GM20000 (cell line): ENCODE measurements at places on chromosomes 13 and 19.

GRCh38 chr19:53004242-53004641 lies 9.5 kb upstream of the ERVV-1 start:
- no peak for DNase-seq

GRCh38 chr13:33139780-33140535 lies 123.7 kb downstream of the KL start:
- no peak for DNase-seq

GRCh38 chr19:1860042-1860775 lies 3.2 kb downstream of the KLF16 start:
- DNase-seq = no peak

GRCh38 chr13:44293908-44294735 lies 79.5 kb upstream of the SERP2 start:
- no peak for DNase-seq

- no peak for DNase-seq
Measured at GRCh38 chr19:16756649-16757048, 37.0 kb downstream of the NWD1 start.

GRCh38 chr13:113155201-113155600 lies 3.2 kb upstream of the PROZ start:
- no peak for DNase-seq

DNA sequence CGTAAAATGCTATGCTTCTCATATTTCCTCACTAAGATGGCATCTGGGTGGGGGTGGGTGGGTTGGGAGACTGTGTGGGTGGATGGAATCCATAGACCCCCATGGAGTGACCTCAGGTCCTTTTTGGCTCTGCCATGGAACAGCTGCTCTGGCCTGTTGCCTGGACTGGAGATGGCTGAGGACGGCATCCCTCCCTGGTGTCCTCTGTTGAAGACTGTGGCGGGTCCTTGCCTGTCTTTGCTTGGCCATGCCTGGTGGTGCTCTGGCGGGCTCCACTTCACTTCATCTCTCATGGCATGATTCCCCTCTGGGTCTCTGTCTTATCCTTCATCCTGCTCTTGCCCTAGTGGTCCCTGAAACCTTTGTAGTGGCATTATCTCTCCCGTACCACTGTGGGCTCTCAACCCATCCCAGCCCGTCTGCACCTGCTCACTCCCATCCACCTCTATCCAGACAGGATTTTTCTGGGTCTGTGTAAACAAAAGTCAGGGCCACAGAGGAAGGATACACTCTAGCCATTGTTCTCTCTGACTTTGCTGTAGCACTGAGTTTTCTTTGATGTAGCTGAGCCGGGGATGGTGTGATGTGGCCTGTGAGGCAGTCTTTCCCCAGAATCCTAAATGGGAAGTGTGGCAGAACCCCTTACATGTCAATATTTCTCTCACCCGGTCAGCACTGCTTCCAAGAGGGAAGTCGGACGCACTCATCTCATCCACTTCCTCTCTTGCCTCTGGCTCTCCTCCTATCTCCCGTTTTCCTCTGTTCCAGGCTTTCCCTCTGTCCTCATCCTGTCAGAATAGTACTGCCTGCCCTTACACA lies 36.1 kb downstream of the WDFY2 start:
- DNase-seq = no peak

DNA sequence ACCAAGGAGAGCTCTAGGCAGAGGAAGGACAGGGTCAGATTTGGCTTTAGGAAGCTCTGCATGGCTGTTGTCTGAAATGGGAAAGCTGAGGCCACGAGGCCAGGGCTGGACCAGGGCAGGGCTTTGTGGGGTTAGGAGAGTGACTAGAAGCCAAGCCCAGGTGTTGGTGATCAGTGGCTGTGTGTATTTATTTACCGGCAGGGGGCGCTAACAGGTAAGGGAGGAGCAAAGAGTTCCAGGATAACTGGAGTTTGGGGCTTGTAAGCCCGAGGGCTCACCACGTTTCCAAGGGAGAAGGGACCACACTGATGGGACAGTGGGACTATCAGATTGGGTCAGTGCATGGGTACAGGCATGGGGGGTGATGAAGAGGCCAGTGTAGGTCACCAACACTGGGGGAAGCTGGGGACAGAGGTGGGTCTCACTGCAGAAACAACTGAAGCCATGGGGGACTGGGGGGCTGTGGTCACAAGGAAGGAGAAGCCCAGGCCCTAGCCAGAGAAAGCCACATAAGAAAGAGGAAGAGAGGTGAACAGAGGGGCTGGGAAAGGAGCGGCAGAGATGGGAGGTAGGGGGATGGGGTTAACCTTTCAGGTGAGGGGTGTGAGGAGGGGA lies 3.9 kb downstream of the TMEM147 start:
- peak; percentile 84 for DNase-seq

DNA sequence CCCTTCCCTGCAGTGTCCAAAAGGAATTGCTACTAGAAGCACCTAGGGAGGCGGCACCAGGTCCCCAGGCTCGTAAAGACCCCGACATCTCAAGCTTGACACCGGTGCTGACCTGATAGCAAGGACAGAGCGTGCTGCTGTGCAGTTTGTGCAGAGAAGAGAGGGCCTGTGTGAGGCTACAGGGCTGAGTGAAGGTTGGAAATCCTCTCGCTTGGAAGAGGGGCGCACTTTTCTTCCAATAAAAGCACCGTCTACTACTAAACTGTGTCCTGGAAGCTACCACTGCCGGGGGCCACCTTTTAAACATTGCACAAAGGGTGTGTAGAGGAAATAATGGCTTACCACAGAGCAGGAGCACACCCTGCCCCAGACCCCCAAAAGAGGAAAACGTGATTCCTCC lies 11.0 kb downstream of the TMEM272 start:
- DNase-seq = no peak

GRCh38 chr19:10654610-10655456 lies 687 bp downstream of the ILF3 start:
- DNase-seq = peak; percentile 93

- DNase-seq = no peak
Measured at GRCh38 chr13:36313047-36313969, 15.7 kb upstream of the CCDC169 start.

DNA sequence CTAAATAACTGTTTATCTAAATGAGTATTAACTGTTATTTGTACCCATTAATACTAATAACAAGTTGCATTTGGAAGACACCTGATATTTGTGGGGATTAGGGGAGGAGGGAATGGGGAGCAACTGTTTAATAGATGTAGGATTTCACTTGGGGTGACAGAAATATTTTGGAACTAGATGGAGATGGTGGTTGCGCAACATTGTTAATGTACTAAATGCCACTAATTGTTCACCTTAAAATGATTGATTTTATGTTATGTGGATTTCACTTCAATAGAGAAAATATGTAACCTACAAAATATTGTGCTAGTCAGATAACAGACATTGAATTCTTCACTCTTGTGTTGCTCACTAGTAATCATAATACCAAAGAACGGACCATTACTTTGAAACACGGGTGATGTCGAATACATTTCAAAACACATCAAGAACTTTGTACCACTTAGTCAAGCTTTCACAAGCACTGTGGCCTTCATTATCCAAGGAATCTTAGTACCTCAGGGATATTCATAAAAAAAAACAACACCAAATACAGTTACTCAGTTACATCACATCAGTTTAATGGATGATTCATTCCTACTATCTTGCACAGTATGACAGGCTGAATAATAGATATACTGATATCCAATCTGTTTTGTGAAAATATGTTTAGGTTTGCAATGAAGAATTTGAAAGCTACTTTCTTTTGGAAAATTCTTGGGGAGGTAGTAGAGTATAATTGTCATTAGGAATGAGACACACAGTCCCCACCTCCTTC lies 721.8 kb downstream of the PCDH9 start:
- no peak for DNase-seq

- DNase-seq = no peak
Measured at GRCh38 chr19:13850910-13851733, 25.8 kb upstream of the NANOS3 start.

DNA sequence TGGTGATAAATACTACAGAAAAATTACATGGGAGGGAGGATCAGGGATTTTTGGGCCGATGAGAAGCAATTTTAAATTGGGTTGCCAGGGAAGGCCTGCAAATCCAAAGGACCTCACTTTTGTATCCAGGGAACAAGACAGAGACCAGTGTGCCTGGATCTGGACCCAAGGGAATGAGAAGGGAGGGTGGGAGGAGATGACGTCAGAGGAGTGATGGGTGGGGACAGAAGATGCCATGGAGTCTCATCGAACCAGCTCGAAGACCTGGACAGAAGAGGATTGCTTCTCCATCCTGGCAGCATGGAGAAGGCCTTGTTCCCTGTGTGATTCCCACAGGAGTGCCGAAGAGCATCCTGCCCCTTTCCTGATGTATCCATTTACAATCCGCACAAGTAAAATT lies 68.9 kb downstream of the ITGBL1 start:
- no peak for DNase-seq

DNA sequence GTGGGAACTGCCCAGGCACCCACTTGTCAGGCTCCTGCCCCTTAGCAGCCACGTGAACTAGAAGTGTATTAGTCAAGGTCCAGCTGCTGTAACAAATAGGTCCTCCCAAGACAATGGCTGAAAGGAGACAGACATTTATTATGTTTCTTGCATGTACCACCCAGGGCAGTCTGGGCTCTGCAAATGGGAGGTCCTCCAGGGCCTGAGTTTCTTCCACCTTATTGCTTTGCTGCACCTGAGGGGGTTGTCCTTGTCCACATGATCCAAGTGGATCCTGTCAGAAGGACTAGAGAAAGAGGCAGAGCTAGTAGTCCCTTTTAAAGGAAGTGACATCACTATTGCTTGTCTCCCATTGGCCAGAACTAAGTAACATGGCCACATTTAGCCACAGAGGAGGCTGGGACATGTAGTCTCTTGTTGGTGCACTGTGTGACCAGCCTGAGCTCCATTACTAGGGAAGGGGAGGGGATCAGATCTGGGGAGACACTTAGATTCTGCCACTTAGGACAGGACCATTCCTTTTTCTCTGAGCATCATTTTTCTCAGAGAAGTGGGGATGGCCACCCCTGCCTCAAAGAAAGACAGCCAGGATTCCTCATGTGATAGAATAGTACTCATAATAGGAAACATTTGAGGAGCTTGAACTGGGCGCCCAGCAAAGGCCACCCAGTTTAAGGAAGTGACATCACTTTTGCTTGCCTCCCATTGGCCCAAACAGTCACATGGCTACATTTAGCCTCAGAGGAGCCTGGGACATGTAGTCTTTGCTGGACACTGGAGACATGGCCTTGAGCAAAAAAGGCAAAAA lies 15.1 kb downstream of the CC2D1A start:
- DNase-seq = peak; percentile 74
